Activated T-helper 9 cell treated with anti-CD3 and anti-CD28 coated beads, Interleukin-2, amount 50 U/mL, for 16 hours (primary cell): ENCODE measurements at places on chromosomes 2 and 18.

GRCh38 chr2:203656522-203657287 lies 49.7 kb upstream of the CD28 start:
- no peak for DNase-seq

GRCh38 chr2:68907232-68907919 lies 36.2 kb upstream of the BMP10 start:
- no peak for DNase-seq

- no peak for DNase-seq
These were observed 33.6 kb downstream of the LYPD6 start for GRCh38 chr2:149363958-149364357.

DNA sequence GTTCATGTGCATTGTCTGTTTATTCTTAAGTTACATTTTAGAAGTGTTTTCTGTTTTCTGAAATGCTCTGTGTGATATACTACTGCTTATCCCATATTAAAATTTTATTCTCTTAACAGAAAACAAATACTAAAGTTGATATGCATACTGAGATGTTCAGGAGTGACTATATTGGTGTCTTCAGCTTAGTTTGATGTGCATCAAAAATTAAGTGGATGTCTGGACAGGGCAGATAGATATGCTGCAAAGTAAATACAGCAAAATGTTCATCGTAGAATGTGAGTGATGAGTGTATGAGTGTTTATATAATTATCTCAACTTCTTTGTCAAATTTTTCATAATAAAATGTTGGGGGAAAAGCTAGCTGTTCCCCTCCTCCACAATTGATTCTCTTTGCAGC lies 13.2 kb downstream of the VAPA start:
- no peak for DNase-seq

DNA sequence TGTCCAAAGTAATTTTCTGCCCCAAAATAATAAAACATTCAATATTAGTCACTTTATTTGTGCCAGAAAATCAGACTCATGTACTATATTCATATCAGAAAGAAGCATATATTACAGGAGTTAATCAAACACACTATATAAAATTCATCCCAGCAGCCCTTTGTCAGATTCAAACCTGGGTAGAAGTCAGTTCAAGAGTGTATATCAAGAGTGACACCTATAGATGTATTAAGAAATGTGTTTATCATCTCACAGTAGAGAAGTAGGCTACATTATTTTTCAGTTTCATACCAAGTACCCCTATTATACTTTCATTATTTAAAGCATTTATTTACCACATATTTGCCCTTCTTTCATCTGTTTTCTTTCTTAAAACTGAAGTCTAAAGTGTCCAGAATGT lies 193.2 kb upstream of the DDX18 start:
- DNase-seq, result no peak

DNA sequence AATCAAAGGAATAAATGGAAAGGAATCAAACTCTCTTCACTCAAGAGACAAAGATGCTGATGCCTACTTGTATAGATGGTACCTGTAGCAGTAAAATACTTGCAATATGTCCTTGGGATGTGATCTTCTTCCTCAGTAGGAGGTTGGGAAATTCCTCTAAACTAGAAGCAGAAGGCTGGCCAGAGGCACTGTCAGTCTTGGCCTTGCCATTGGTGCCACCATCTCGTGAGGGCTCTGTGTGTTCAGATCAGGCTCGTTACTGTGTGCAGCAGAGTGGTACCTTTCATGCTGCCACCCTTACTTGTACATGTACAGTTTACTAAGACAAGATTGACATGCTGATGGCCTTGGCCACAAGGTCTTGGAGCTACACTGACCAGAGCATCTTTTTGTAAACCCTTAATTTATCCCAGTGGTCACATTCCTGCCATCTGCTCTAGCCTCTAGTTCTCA lies 169.0 kb downstream of the MYCN start:
- DNase-seq, result no peak

GRCh38 chr18:79729611-79730010 lies 50.0 kb downstream of the CTDP1 start:
- no peak for DNase-seq

DNA sequence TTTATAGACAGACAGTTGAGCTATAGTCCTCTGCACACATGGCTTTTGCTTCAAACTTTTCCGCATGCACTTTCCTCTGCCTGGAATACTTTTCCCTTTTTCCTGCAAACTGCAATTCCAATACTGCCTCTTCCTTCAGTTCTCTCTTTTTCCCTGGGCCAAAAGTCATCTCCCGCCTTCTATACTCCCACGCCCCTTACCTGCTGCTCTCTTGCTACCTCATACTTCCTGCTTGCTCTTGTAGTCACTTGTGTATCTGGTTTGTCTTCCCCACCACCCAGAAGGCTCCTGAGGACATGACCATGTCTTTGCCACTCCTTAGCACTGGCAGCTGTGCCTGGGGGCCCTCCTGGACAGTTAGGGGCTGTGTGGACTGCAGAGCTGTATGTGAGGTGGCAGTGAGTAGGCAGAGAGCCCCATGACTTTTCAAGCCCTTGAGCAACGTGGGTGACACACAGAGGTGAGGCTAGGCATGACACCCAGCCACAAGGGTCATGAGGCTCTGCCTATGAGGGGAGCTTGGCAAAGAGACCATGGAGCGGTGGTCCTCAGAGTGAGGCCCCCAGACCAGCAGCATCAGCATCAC lies 23.2 kb downstream of the SPEG start:
- no peak for DNase-seq

GRCh38 chr2:216015722-216016464 lies 2.5 kb upstream of the MREG start:
- peak; percentile 4 for DNase-seq

GRCh38 chr2:200741468-200742202 lies 70.1 kb upstream of the BZW1 start:
- DNase-seq, result no peak

DNA sequence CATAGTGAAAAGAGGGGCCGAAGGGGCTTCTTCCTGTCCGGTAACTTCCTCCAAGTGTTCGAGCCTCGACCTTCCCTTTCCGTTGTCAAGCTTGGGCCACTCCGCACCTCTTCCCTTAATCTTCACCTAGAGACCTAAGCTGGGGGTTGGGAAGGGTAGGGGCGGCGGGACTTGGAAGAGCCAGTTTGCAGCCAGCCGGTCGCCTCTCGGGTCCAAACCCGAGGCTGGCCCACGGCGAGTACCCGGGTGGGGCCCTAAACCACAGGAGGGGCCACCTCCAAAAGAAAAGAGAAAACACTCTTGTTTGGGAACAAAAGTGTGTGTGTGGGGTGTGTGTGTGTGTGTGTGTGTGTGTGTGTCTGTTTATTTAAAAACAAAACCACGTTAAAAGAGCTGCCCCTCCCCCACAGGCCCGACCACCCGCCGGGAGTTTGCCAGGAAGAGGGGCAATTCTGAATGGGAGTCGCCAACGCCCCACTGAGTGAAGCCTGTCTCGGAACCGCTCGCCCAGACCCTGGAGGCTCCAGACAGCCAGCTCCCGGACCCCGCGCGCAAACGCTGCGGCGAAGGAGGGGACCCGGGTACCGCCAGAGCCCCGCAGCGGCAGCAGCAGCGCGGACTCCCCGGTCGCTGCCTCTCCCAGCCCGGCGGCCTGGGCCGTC lies 488 bp upstream of the RHOB start:
- no peak for DNase-seq

DNA sequence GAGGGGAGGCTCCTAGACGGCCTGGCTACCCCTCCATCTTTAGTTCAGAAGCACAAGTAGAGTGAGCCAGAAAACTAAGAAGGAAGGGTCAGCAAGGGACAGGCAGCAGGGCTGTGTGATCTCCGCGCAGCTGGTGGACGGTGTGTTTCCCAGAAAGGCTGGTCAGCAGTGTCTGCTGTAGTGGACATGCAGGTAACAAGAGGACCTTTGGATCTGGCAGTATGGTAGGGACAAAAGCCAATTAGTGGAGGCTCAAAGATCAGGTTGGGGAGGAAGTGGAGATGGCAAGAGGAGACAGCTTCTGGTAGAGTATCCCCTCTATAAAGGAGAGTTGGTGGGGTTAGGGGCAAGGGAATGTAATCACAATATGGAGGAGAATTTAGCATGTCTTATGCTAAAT lies 95.1 kb downstream of the NCK2 start:
- DNase-seq, result no peak

- no peak for DNase-seq
These were observed 69.1 kb upstream of the CTDP1 start for GRCh38 chr18:79610461-79611039.

- no peak for DNase-seq
These were observed 68.8 kb downstream of the RAPGEF4 start for GRCh38 chr2:172804423-172804822.

DNA sequence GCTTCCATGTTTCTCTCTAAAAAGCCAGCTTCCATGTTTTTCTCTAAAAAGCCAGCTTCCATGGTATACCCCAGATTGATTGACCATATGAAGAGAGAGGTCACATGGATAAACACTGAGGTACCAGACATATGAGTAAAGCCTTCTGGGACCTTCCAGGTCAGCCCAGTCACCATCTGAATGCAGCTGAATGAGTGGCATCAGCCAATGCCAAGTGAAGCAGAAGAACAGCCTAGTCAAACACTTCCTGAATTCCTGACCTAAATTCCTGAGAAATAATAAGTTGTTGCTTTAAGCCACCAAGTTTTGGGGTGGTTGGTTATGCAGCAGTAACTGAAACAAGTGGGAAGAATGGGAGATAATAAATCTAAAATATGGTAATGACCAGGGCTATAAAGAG lies 5.7 kb upstream of the ALS2 start:
- DNase-seq, result no peak

DNA sequence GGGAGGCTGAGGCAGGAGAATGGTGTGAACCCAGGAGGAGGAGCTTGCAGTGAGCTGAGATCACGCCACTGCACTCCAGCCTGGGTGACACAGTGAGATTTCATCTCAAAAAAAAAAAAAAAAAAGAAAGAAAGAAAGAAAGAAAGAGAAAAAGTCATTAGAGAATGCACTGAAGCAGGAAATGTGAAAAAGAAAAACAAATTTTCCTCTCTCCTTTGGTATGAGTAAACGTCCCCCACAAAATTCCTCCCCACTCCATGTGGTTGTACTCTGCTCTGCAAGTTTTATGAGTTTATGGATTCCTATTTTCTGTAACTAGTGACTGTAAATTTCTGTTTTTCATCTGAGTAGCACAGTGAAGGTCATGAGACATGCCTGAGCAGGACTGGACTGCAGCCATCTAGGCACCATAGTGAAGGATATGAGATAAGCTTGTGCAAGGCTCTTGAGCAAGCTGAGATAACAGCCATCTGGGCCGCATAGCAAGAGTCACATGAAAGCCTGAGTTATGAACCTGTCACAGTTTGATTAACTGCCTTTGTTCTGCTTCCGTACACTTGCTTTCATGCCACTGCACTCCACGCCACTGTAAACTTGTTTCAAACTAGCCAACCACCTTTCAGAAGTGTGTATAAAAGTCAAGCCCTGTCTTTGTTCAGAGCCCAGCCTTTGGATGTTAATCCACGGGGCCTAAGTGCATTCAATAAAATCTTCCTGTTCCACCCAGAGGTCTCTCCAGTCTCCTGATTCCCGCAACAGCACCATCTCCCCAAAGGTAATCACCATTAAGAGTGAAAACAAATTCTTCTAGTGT lies 50.2 kb downstream of the SKA1 start:
- DNase-seq, result no peak

GRCh38 chr2:149800624-149801542 lies 213.3 kb upstream of the MMADHC start:
- DNase-seq, result no peak

DNA sequence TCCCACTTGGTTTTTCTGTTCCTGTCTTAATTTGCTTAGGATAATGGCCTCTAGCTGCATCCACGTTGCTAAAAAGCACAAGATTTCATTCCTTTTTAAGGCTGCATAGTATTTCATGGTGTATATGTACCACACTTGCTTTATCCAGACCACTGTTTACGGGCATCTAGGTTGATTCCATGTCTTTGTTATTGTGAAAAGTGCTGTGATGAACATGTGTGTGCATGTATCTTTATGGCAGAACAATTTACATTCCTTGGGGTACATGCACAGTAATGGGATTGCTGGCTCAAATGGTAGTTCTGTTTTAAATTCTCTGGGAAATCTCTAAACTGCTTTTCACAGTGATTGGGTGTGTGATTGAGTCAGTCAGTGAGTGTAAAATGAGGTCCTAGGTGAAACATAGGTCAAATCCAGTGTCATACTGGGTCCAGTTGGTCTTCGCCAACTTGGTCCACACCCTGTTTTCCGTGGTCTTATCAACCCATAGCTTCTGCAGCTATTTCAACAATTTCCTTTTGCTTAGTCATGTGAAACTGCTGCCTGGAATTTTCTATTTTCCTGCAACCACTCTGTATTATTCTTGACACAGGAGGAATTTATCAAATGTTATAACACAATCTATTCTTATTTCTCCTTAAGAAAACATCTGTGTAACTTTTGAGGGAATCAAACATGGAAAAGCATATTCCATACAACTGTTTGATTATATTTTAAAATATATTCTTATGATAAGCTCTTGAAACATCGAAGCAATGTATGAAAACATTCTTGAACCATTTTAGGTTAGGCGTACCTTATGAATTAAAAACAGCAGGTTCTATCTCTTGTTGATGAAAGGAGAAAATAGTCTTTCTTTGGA lies 82.9 kb downstream of the ADCYAP1 start:
- no peak for DNase-seq

- no peak for DNase-seq
These were observed 396.5 kb downstream of the CCDC85A start for GRCh38 chr2:56580242-56580641.

DNA sequence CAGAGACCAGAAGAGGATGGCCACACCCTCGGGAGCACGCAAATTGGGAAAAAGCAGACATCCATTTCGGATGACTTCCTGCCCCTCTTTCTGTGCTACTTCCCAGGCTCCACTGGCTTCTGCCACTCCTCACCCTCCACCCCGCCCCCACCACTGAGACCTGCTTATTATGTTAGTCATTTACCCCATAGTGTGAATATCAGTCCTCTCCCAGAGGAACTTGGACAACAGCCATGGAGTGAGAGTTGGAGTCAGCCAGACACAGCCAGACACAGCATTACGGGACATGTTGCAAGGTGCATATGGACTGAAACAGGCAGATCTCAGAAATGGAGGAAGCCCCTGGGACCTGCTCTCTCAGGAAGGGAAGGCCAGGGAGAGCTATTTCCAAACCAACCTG lies 51.8 kb downstream of the CTIF start:
- DNase-seq, result no peak

DNA sequence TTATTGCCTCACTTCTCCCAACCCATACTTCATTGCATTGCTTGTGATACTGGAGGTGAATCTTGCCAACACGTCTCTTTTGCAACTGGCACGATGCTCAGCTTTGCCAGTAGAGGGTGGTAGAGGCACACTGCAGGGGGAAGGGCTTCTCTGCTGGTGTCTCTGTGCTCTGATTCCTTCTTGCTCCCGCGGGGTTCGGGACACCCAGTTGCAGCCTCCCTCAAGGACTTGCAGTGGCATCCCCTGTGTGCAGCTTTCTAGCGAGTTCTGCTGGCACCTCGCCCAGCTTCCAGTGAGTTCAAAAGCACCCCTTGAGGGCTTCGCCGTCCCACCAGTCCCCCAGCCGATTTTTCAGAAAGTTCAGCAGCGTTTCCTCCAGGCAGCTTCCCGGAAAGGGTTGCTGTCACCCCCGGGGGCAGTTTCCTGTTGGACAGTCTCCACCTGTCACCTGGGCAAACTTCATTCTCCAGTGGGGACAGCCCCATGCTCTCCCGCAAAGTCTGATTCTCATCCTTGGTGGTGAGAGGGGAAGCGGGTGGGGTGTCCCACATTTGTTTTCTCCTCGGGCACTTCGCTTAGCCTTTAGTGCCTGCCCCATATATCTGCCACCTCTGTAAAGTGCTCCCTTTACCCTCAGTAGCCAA lies 35.4 kb upstream of the EN1 start:
- DNase-seq, result peak; percentile 29

GRCh38 chr2:142525720-142526119 lies 351.7 kb upstream of the KYNU start:
- no peak for DNase-seq
